ENCODE measurements at places on chromosomes 7 and 10.

DNA sequence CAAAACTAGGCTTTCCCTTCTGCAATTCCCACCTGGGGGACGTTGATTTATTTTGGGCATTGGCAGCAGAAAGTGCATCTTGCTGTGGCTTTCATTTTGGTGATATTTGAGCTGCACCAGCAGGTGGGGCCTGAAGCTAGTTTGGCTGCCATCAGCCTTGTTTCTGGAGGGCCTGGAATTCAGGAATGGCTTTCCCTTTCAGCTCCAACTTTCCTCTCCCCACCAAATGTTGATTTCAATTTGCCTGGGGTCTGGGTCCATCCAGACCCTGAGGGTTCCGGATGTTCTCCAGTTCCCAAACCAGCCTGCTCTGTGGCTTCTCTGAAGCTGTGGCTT is 640.4 kb downstream of the TYW1 start:
- DNase-seq = no peak

- DNase-seq = no peak
Measured at GRCh38 chr10:78746155-78746763, 322.5 kb upstream of the ZMIZ1 start.

DNA sequence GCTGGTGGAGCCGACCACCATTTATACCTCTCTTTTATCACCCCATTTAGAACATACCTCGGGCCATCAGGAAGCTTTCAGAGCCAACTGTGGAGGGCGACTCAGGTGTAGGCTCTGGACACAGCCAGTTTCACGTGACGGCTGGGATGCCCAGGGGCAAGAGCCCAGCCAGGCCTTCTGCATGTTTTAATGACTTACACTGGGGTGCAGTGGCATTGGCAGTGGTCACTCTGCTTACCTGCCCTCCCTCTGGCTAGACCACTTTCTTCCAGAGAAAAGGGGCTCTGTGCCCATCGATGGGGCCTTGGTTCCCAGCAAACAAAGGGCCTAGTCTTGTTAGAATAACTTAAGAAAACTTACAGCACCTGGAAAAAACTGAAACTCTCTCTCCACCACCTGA is 50.0 kb downstream of the PNLIPRP2 start:
- DNase-seq = no peak

DNA sequence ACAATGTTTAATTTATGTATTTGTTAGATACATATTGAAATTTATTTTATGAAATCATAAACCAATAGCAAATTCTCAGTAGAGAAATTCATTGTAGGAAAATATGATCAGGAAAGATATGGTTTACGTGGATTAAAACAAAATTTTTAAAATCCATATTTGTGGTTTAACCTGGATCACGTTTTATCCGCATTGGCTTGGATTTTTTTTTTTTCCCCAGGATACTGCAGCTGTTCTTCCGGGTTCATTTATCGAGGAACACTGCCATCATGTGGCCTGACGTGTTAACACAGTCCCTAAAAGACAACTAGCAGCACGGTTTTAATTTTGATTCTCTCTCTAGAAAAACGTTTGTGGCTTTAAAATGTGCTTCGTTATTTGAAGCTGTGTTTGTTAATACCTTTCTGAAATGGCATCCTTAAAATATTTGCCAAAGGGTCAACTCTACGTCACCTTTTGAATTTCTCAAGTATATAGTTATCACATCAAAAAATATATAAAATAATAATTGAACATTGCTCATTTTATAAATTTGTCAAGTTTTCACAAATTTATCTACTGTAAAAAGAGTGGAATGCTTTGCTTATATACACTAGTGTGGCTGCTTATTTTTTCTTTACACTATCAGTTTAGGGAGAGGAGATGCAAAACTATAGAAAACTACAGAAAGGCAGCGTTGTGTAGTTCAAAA is 8.7 kb upstream of the ASB4 start:
- peak; percentile 70 for DNase-seq

DNA sequence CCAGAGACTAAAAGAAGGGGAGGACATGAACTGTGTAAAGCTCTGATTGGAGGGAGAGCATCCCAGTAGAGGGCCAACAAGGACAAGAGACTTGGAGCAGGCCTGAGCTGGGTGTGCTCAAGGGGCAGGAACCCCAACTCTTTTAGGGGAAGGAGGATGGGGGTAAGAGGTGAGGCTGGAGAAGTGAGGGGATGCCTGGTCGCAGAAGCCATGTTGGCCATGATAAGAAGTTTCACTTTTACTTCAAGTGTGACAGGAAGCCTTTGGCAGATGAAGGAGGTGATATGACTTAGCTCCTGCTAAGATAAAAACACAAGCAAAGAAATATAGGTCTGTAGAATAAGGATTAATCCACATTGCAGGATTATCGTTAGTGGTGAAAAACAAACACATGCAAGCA is 208.3 kb downstream of the JAZF1 start:
- DNase-seq = no peak

DNA sequence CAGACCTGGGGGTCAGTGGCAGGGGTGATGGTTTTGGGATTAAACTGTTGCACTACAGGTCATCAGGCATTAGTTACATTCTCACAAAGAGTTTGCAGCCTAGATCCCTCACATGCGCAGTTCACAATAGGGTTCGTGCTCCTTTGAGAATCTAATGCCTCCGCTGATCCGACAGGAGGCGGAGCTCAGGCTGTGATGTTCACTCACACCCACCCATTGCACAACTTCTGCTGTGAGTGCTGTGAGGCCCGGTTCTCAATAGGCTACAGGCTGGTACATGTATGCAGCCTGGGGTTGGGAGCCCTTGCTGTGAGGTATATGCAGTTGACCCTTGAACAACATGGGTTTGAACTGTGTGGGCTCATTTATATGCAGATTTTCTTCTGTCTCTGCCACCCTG is 416.4 kb downstream of the GFRA1 start:
- DNase-seq = no peak

DNA sequence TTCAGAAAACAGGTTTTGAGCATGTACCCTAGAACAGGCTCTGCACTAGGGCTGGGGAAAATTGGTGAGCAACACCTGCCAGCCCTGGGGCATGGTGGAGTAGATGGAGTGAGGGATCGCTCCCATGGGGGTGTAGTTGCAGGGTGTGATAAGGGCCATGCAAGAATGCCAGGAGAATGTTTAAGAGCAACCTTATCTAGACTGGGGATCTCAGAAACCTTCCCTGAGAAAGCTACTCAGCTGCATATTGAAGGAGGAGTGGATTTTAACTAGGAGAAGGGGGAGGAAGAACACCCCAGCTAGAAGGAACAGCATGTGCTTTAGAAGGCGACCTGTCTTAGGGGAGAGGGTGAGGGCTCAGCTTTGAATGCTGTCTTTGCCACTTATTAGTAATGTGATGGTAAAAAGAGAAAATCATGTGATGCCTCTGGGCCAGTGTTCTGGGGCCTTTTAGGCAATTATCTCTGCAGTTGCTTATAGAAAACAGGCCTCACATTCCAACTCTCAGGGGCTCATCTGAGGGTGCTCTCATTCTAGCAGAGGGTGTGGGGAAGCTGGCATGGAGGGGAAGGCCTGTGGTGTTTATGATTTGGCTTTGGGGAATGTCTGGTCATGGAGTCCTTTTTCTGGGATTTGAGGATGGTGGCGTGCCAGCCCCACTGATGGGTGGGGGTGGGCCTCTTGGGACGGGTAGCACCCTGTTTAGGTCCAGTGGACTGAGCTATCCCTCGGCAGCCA is 225.4 kb downstream of the BMPER start:
- peak; percentile 62 for DNase-seq

- no peak for DNase-seq
Measured at GRCh38 chr10:129641982-129642381, 174.9 kb downstream of the MGMT start.

DNA sequence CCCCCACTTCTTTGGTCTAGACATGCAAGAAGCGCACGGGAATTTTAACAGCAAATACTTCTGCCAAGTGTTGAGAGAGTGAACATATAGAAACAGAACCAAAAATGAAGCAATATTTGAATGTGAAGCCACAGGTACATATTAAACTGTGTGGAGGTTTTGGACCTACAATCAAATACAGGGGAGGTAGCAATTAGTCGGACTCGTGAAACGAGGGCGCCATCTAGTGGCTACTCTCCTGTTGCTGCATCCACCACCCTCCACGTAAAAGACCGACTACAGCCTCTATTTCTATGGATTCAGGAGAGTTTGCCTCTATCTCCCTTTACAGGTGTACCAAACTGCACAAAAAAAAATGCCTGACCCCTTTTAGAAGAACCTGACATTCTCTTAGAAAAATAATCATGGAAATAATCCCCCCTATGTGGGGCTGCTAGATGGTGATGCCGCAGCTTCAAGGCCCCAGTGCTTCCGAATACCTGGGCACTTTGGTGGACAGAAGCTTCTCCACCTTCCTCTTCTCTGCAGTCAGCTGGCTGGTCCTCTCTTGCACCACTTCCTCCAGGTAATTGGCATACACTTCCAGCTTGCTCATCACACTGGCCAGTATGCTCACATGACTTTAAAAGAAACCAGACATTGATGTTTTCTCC is 31.7 kb downstream of the TECTB start:
- DNase-seq = peak; percentile 69

GRCh38 chr7:12244129-12244528 is 33.0 kb downstream of the TMEM106B start:
- DNase-seq = peak; percentile 2

DNA sequence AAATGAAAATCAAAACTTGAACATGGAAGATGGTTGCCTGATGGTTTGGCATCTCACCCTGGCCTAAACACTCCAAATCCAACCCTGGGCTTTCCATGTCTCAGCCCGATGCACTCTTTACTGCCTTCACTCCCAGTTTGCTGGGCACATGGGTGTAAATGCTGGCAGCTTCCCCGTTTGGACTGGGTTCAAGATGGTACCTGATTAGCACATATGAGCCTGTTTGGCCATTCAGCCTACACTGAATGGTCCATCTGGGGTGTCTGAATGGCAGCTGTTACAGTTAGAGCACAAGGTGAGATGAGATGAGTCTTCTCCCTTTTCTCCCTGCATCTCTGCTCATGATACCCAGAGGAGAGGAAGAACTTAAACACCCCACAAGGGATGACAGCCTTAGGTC is 37.1 kb downstream of the ATXN7L1 start:
- no peak for DNase-seq

- no peak for DNase-seq
Measured at GRCh38 chr7:27191161-27191731, 6.2 kb upstream of the HOXA11 start.

GRCh38 chr7:28044825-28045224 is 135.8 kb downstream of the JAZF1 start:
- DNase-seq = no peak

- DNase-seq = no peak
Measured at GRCh38 chr10:70889291-70889690, 926 bp upstream of the PCBD1 start.

GRCh38 chr7:35012160-35012559 is 25.1 kb downstream of the DPY19L1 start:
- no peak for DNase-seq

DNA sequence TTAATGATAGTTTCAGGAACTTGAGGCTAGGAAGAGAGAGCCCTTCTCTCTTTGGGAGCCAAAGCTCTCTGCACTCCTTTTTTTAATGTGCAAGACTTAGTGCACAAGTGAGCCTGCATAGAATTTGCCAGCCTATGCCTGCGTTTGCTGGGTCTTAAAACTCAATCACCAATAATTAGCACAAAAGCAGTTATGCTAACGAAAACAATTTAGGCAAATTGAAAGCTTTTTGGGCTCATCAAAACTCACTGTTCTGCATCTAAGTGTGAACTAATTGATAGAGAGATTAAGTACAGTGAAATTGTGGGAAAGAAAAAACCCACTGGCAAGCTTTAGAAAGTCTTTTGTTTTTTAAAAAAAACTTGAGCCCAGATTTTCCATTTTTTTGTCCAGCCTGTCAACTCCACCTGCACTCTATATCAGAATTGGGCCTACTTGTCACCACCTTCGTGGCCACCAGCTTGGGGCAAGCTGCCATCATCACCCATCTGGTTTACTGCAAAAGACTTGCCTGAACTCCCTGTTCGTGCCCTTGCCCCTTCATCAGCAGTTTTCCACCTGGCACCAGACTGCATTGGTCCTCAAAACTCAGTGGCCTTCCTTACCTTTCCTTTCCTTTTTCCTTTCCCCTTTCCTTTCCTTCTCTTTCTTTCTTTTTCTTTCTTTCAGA is 37.8 kb downstream of the CRHR2 start:
- DNase-seq = no peak

DNA sequence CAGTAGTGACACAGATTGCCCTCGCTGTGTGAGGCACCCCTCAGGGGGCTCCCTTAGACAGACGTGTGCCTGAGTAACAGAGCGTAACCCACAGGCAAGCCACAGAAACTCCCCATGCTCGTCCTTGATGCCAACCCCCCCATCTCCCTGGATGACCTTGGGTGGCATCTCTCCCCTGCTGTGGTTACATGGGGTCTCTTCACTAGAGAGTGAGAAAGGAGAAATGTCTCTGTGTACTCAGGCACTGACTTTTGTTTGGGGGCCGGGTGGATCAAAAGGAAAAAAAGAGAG is 1.1 kb upstream of the ASB10 start:
- DNase-seq = no peak

DNA sequence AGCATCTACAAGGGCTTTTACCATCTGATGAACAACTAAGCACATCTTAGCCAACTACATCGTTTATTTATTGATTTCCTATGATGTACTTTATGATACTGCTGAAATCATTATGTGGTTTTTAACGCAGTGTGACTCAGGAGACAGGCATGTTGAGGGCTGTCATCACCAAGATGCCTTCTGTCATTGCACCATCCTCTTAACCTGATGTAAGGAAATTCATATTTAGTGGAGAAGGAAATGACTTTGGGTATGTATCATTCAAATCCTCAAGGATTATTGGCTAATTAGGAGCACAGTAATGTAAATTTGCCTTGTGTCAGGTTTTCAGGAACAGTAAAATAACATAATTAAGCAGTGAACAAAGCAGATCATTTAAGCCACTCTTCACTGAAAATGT is 138.5 kb upstream of the MGMT start:
- no peak for DNase-seq

DNA sequence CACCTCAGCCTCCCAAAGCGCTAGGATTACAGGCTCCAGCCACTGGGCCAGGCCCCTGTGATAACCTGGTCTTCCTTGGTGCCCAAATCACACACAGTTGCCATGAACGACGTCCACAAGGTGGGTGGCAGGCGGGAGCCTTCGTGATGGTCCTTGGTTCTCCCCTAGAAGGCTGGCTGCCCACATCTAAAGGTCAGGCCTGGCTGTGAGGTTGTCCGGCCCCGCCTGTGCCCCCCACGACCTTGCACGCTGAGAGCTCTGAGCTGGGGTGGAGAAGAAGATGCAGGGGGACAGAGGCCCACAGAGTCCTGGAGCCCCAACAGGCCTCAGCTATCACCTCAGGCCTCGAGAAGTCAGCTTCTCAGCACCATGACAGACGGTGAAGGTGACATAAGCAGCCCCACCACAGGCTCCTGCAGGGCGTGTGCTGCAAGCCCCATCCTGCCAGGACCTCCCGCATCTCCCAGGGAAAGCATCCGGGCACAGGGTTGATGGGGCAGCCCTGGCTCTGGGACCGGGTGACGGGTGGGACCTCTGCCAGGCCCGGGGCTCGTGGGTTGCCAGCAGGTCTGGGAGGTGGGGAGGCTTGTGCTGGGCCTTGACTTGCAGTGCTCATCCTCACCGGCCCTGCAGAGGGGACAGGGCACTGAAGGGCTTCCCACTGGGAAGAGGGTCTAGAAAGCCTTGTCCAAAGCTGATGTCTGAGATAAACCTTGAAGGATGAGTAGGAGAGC is 217.4 kb downstream of the WDR37 start:
- no peak for DNase-seq
